CD8-positive, alpha-beta memory T cell (primary cell): ENCODE measurements at places on chromosomes 12 and 14. TPM values are rescaled to one million over a fixed set of nuclear protein-coding genes. Genes with fewer than 3 reads are reported as not detected.
A peak's percentile ranks its signal among the peaks of the same experiment; 100 is the strongest.

- H3K36me3 ChIP-seq = peaks cover 35% of the 10 kb centered on the region
- no peak for DNase-seq
- no peak overlapping the region for H3K4me3 ChIP-seq
- no peaks in the 10 kb centered on the region for H3K27me3 ChIP-seq
- no peak overlapping the region for H3K27ac ChIP-seq
- H3K4me1 ChIP-seq = no peaks in the 10 kb centered on the region
Measured at GRCh38 chr12:107748472-107748871, 12.5 kb downstream of the PRDM4 start.

- no peaks in the 10 kb centered on the region for H3K27me3 ChIP-seq
- H3K4me3 ChIP-seq = no peak overlapping the region
- no peaks in the 10 kb centered on the region for H3K4me1 ChIP-seq
- H3K36me3 ChIP-seq = no peaks in the 10 kb centered on the region
Measured at GRCh38 chr14:73795974-73796373, 55.7 kb upstream of the PTGR2 start.

DNA sequence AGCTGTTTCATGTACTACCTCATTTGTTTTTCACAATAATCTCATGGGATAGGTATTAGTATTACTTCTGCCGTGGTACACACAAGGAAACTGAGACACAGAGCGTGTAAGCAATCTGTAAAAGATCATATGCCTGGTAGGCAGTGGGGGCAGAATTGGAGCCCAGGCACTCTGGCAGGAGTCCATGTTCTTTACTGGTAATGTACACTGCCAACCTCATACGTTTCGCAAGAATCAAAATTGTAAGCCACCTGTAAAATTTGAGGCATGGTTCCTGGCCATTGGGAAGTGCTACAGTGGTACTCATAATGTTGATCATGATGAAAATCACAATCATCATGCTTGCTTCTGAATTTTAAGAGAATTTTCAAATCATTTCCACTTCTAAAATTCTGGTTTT is 40.7 kb downstream of the TMTC1 start:
- no peak overlapping the region for H3K27ac ChIP-seq
- no peaks in the 10 kb centered on the region for H3K27me3 ChIP-seq
- H3K36me3 ChIP-seq = no peaks in the 10 kb centered on the region
- H3K4me1 ChIP-seq = no peaks in the 10 kb centered on the region

GRCh38 chr12:91355150-91356006 is 172.8 kb upstream of the DCN start:
- peak; percentile 12 for DNase-seq
- no peaks in the 10 kb centered on the region for H3K27me3 ChIP-seq
- no peak overlapping the region for H3K27ac ChIP-seq
- no peak overlapping the region for H3K4me3 ChIP-seq
- no peaks in the 10 kb centered on the region for H3K36me3 ChIP-seq

DNA sequence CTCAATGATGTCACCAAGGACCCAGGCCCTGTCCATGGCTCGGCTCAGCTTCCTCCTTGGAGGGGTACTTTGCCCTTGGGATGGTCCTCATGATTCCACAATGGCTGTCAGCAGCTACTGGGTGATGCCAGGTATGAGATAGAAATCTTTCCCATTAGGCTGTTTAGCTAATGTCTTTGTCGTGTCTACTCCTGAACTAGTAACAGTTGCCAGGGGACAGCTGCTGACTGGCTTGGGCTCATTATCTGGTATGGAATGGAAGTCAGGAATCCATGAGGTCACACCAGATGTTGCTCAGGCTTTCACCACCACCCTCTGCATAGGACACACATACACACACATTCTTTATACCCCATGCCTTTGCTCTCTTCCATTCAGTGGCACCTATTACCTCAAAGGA is 9.2 kb downstream of the PRPH start:
- no peak for DNase-seq
- H3K36me3 ChIP-seq = no peaks in the 10 kb centered on the region
- no peak overlapping the region for H3K27ac ChIP-seq
- H3K4me1 ChIP-seq = no peaks in the 10 kb centered on the region

GRCh38 chr14:93946541-93947090 is 19.5 kb downstream of the FAM181A start:
- DNase-seq = no peak
- no peaks in the 10 kb centered on the region for H3K4me1 ChIP-seq
- no peaks in the 10 kb centered on the region for H3K36me3 ChIP-seq

DNA sequence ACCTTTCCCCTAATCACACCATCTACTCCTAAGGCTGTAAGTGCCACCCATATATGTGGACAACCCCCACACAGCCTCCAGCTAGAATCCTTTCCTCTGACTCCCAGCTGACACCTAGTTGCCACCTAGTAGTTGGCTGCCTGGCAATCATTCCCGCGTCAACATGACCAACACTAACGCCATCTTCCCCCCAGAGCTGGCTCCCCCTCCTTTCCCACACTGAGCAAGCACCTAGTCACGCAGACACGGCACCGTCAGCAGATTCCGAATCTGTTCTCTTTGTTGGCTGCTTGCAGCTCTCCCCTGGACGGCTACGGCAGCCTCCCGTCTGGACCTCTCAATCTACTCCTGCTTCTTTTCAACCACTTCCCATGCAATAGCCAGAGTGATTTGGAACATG is 27.7 kb downstream of the UBR7 start:
- no peak overlapping the region for H3K27ac ChIP-seq
- H3K4me1 ChIP-seq = no peaks in the 10 kb centered on the region
- DNase-seq = no peak
- H3K27me3 ChIP-seq = no peaks in the 10 kb centered on the region
- H3K36me3 ChIP-seq = no peaks in the 10 kb centered on the region

GRCh38 chr12:68310370-68310769 is 21.8 kb downstream of the MDM1 start:
- H3K4me1 ChIP-seq = no peaks in the 10 kb centered on the region
- peaks cover 34% of the 10 kb centered on the region for H3K36me3 ChIP-seq
- no peak for DNase-seq
- H3K27me3 ChIP-seq = no peaks in the 10 kb centered on the region
- no peak overlapping the region for H3K27ac ChIP-seq

The KCNMB4 gene
- total RNA-seq = 0.46 TPM

The GLIPR1 gene
- total RNA-seq = 22.8 TPM
